ENCODE measurements at places on chromosomes 5 and 9.

DNA sequence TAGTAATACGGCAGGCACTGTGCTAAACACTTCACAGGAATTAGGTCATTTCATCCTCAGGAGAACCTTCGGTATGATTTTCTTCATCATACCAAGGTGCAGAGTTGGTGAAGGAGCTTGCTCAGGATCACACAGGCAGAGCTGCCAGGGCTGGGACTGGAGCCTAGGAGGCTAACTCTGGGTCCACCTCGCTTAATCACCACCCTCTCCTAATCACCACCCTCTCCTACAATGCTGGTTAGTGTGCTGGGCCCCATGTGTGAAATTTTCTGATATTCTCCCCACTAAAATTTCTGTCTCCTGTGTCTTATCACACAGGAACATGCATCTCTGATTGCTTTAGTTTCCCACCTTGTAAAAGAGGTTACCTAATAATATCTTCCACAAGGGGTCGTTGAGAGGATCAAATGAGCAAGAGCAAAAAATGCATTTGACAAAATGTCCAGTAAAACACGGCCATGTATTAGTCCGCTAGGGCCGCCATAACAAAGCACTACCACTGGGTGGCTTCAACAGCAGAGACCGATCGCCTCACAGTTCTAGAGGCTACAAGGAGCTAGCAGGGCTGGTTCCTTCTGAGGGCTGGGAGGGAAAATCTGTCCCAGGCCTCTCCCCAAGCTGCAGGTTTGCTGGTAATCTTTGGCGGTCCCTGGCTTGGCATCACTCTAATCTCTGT is 128.2 kb upstream of the NFIB start:
- no peak for DNase-seq

GRCh38 chr5:60295423-60295822 is 401.9 kb upstream of the PDE4D start:
- no peak for DNase-seq

- DNase-seq = no peak
Measured at GRCh38 chr5:179959641-179960040, 51.9 kb upstream of the TBC1D9B start.

DNA sequence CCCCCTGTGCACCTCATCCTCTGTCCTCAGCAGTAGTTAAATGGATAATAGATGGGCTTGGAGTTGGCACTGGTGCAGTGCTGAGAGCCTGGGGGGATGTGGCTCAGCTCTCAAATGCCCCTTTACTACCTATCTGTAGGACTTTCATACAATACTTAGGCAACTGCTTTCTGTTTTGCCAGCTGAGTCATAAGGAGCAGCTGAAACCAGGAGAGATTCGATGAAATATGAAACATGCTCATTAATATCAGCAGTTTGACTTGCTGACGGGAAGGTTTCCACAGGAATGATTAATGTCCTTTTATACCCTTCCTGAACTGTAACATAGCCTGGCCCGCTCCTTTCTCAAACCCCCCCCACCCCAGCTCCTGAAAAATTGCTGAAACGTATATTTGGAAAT is 142.6 kb downstream of the SAXO1 start:
- DNase-seq = no peak

- DNase-seq = no peak
Measured at GRCh38 chr9:18849890-18850677, 182.9 kb downstream of the SAXO1 start.

- DNase-seq = no peak
Measured at GRCh38 chr5:123906698-123907295, 394.8 kb downstream of the CSNK1G3 start.

DNA sequence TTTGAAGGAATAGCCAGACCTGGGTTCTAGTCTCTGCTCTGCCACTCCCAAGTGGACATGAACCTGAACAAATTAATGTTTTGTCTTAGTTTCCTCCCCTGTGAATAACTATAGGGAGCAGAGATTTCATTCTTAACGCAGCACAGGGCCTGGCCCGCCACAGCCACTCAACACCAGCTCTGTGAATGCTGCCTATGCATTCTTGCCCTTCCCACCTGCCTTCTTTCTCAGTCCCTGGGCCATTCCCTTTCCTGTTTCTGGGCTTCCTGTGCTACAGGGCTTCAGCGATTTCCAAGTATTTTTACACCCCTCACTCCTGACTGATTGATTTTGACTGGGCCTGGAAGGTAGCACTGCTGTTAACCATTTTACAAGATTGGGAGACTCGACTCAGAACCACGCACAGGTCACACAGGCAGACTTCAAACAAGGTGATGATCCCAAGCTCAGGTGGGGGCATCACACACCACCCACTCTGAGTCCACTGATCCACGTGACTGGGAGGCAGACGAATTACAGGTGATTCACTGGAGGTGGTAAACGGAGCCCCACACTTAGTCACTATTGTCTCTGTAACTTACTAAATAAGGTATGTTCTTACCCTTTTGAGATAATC is 21.4 kb downstream of the PTPN3 start:
- no peak for DNase-seq

DNA sequence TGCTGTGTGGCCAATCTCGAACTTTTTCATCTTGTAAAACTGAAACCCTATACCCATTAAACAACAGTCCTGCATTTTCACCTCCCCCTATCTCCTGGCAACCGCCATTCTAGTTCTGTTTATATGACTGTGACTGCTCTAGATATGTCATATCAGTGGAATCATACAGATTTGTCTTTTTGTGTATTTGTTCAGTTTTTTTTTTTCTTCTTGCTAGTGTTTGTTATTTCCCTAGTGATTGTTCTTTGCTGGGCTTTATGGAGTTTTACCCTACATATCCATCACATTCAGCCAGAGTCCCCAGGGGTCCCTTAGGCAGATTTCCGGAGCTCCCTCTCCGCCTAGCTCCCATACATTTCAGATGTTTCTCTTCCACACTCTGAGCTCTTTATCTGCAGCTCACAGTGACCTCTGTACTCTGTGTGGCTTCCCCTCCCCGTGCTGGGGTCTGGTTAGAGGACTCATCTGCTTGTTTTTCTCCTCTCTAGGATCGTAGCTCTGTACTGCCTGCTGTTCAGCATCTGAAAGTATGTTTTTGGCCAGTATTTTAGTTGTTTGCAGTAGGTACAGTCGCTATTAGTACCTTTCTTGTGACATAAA is 25.1 kb upstream of the CARTPT start:
- DNase-seq = no peak

DNA sequence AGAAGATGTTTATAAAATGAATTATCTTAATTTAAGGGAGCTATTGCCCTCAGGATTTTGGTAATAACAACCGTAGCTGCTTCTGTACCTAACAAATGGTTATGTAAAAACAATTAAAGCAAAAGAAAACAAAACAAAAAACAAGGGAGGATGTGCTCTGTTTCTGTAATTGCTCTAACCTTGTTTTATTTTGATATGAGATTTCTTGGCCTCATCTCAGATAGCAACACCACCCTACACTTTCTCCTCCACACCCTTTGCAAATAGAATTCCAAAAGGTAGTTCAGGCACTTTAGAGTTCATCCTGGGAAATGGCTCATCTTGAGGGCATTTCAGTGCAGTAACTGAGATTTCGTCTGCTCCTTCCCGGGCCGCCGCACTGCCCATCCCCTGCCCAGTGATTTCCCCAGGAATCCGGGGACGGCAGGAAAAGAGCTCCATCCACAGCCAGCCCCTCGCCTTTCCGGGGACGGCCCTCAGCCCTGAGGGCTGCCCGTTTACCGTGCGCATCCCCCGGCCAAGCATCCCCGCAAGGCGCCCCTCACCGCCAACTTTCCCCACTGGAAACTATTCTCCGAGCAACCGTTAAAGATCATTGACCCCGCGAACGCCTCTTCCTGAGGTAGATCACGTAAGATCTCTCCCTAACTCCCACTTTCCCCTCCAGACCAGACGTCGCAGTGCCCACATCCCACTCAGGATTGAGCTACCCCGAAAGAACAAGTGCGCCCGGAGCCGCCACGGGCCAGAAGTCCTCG is 1.2 kb downstream of the FNBP1 start:
- DNase-seq = no peak

GRCh38 chr9:135960411-135961276 is 529 bp downstream of the UBAC1 start:
- DNase-seq = no peak

- DNase-seq = no peak
Measured at GRCh38 chr5:9543311-9543920, 2.5 kb downstream of the SEMA5A start.

GRCh38 chr9:87587356-87587745 is 89.7 kb downstream of the DAPK1 start:
- no peak for DNase-seq

DNA sequence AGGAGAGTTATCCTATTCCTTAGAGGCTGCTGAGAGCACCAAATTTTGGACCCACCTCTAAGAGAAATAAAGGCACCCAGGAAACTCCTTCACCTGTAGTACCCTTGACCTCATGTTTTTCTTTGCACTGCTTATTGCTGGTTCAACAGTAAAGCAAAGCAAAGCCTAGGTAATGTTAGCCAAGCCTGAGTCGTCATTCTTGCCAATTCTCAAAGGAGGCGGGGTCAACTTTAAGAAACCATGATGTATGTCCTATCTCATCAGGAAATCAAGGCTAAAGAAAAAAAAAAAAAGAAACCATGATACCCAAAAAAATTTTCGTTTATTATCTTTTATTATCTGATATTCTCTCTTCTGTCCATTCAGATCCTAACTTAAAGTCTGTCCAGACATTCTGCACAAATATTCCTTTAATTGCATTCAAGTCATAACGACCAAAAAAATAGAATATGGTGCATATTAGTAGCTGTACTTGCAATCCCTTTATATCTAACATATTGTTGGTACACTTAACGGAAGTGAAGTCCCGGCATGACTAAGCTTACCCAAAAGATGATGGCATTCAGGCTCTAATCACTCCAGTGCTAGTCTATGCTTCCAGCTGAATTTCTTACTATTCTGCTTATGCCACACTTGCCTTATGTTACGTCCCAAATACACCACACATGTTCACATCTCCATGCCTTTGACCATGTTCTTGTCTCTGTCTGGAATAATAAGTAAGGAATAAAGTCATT is 1.8 kb downstream of the AUH start:
- no peak for DNase-seq

GRCh38 chr5:4772591-4772990 is 367.5 kb upstream of the ADAMTS16 start:
- DNase-seq = no peak
